ENCODE measurements at places on chromosomes 11 and 22. TPM values are rescaled to one million over a fixed set of nuclear protein-coding genes. Genes with fewer than 3 reads are reported as not detected.

VSIG10L2 gene
- polyA plus RNA-seq = 0.15 TPM

GRCh38 chr11:92886243-92886905 is 83.1 kb upstream of the MTNR1B start:
- DNase-seq = peak; percentile 53

- DNase-seq = no peak
These were observed 25.4 kb upstream of the CABP2 start for GRCh38 chr11:67548555-67549110.

GRCh38 chr11:125345421-125346178 is 150.5 kb downstream of the FEZ1 start:
- peak; percentile 88 for DNase-seq

GRCh38 chr11:115525531-115526006 is 21.4 kb upstream of the CADM1 start:
- DNase-seq = no peak

DNA sequence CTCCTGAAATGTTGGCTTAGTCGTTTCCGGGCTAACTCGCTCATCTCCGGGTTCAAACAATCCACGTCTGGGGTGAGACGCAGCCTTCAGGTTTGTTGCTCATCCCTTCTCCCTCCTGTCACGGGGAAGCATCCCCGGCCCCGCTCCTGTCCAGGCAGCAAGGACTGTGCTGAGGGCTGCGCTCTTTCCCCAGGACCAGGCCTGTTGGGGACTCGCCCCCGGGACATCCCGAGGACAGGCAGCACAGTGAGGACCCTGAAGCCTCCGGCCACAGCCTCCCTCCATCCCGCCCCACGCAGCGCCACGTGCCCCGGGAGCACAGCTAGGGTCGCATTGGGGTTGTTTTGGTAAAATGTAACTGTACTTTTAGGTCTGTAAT is 252.0 kb downstream of the BRD1 start:
- no peak for DNase-seq

All from pancreas (tissue), 10 donors.